Activated T-cell treated with anti-CD3 and anti-CD28 coated beads, Interleukin-2, amount 50 U/mL, for 24 hours (primary cell): ENCODE measurements at places on chromosomes 2 and 18.

DNA sequence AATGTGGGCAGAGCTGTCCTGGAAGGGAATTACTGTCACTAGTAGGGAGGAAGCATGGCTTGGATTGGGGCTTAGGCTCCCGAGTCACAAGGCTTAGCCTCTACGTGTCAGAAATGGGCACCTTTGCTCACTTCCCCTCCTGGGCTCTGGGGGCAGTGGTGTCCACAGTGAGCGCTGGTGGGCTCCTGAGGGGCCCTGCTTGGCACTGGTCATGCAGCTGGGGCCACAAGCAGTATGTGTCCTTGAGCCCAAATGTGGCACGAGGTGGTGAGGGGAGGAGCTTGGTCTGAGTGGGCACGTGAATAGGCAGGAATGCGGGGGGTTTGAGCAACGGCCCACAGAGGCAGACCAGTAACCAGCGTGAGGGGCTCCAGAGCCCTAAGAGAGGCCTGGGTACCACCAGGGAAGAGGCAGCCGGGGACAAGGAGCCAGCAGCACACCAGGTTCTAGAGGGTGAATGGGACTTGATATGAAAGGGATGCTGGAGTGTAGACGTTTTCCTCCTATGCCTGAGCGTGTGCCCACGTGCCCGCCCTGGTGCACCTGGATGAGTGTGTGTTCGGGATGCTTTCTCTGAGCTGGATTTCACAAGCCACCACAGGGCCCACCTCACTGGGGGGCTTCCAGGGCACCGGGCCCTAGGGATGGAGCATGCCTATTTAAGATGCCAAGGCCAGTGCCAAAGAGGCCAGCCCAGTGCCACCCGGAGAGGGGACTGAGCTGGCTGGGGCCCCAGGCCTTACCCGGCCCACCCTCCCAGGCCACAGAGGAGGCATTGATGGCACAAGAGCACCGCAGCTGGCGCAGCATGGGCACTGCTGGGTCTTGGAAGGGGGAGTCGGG, 22.8 kb upstream of the PTMA start:
- H3K4me1 ChIP-seq, result peaks cover 10% of the 10 kb centered on the region
- H3K27ac ChIP-seq, result no peak overlapping the region
- no peak overlapping the region for H3K4me3 ChIP-seq
- H3K27me3 ChIP-seq, result peaks cover 18% of the 10 kb centered on the region
- no peaks in the 10 kb centered on the region for H3K36me3 ChIP-seq
- no peak for DNase-seq

DNA sequence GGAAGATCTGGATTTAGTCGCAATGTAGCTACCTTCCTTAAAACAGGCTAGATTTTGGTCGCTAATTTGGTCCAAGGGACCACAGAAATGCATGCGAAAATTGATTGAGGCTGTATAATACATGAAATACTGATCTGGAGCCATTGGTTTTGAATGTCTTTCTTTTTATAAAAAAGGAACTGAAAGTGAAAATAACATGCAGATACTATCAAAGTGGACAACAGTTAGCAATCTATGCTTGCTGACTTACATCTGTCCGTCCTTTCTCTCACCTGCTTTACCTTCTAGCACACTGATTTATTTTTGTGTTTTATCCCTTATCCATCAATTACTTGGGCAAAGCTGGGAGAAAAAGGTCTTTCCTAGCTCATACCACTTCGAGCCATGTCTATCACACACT, 1459.8 kb upstream of the ACVR2A start:
- H3K27me3 ChIP-seq, result no peaks in the 10 kb centered on the region
- H3K36me3 ChIP-seq, result no peaks in the 10 kb centered on the region
- no peak for DNase-seq

- DNase-seq, result no peak
- no peaks in the 10 kb centered on the region for H3K36me3 ChIP-seq
- H3K27ac ChIP-seq, result no peak overlapping the region
- no peaks in the 10 kb centered on the region for H3K4me1 ChIP-seq
These were observed 273.1 kb upstream of the FANCL start for GRCh38 chr2:58514252-58514651.

- peaks cover 12% of the 10 kb centered on the region for H3K36me3 ChIP-seq
- no peaks in the 10 kb centered on the region for H3K27me3 ChIP-seq
- no peak overlapping the region for H3K27ac ChIP-seq
- H3K4me3 ChIP-seq, result no peak overlapping the region
- H3K4me1 ChIP-seq, result no peaks in the 10 kb centered on the region
These were observed 30.3 kb downstream of the PROC start for GRCh38 chr2:127448526-127448925.

GRCh38 chr18:73681912-73682311, 465.7 kb downstream of the FBXO15 start:
- H3K27me3 ChIP-seq, result no peaks in the 10 kb centered on the region
- no peak overlapping the region for H3K27ac ChIP-seq
- H3K4me1 ChIP-seq, result peaks cover 7% of the 10 kb centered on the region
- no peaks in the 10 kb centered on the region for H3K36me3 ChIP-seq
- no peak for DNase-seq

GRCh38 chr2:133484784-133485183, 83.5 kb downstream of the NCKAP5 start:
- H3K4me3 ChIP-seq, result no peak overlapping the region
- no peaks in the 10 kb centered on the region for H3K4me1 ChIP-seq
- peaks cover 5% of the 10 kb centered on the region for H3K27me3 ChIP-seq
- no peaks in the 10 kb centered on the region for H3K36me3 ChIP-seq
- no peak overlapping the region for H3K27ac ChIP-seq
- no peak for DNase-seq

DNA sequence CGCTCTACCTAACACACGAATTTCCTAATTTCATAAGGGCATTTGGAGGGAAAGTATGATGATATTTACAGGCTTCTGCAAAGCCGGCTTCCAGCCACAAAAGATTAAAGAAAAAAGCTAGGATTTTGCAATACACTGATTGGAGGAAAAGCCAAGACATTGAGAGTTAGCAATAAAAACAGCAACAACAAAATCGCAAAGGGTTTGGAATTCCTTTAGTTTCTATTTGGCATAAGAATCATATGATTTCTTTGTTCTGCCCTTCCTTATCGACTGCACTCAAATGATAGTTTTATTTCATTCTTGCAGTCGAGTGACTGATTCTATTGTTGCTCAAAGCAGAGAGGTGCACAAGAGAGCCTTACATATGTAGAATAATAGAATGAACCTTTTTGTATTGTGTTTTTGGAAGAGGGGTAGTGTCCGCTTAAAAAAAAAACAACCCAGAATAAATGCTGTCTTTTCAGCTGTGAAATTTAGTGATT, 3.9 kb upstream of the ZNF532 start:
- H3K4me3 ChIP-seq, result no peak overlapping the region
- H3K4me1 ChIP-seq, result peaks cover 7% of the 10 kb centered on the region
- no peak for DNase-seq
- H3K27me3 ChIP-seq, result peaks cover 61% of the 10 kb centered on the region
- no peak overlapping the region for H3K27ac ChIP-seq
